ENCODE measurements at places on chromosomes 5 and 9.

DNA sequence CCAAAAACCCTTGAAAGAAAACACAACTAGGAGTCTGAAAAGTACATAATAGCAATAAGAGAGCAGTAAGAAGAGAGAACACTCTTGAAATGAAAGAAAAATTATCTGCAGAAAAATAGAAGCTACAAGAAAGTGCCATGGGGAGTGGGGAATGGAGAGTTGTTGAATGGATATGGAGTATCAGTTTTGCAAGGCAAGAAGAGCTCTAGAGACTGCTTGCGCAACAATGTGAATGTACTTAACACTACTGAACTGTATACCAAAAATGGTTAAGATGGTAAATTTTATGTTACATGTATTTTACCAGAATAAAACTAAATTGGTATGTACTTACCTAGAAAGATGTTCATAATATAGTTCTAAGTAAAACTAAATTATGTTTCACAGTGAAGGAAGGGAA, 54.8 kb upstream of the RASGRF2 start:
- no peak for DNase-seq

- no peak for DNase-seq
Observed at GRCh38 chr5:33504570-33504969, 63.8 kb downstream of the TARS1 start.

DNA sequence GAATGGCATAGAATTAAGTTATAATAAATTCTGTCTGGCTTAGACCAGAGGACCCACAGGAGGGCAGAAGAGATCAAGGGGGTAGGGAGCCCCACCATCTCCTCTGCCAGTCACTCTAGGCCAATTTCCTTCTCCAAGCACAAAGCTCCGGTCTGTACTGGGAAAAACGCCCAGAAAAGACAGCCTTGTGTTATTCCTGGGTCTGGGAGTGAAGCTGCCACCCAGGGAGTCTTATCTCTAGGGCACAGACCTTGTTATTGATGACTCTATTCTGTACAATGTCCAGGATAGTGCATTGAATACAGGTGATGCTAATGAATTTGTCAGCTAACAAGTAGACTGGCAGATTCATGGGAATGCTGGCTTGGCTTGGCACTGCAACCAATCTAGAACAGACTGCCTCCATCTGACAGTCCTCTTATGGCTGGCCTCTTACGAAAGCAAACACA, 60.7 kb downstream of the MED27 start:
- DNase-seq, result no peak

- peak; percentile 7 for DNase-seq
Observed at GRCh38 chr5:37738057-37738691, 101.7 kb downstream of the GDNF start.

- no peak for DNase-seq
Observed at GRCh38 chr5:169296419-169297143, 4.4 kb downstream of the SLIT3 start.

GRCh38 chr9:129166623-129167557, 11.2 kb downstream of the IER5L start:
- peak; percentile 90 for DNase-seq

DNA sequence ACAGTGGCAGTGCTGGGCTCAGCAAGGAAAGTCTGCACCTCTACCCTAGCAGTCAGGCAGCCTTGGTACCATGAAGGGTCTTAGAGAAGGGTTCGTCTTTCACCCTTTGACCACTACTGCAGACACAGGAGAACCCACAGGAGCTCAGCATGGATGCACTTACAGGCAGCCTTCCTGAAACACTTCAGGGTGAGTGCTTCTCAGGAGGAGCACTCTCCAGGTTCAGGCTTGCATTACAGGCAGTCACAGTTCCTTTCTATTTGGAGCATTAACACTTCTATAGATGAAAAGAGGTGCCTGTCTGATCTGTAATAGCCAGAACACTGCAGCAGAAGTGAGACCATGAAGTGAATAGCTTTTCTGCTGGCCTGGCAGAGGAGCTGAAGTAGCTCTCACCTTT, 8.7 kb upstream of the CYLC2 start:
- DNase-seq, result no peak
